ENCODE measurements at places on chromosomes 13 and 19.

GRCh38 chr13:27991881-27992280, 3.4 kb upstream of the URAD start:
- no peak for DNase-seq

- no peak for DNase-seq
Measured at GRCh38 chr19:18427080-18427742, 8.0 kb downstream of the SSBP4 start.

DNA sequence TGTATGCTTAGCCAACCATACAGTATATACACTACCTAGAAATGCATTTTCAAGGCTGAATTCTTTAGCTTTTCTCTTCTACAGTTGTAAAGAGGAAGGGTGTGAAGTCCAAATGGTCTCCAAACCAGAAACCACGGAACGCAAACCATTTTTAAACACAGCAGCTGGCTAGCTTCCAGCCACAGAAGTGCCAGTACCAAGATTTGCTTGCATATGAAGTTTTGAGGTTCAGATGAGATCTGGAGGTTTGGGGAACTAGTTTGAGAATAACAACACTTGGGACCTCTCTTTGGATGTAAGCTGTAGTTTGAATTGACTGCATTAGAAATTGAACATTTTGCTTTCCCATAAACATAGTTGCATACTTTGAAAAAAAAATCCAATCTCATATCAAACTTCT, 1243.5 kb downstream of the EFNB2 start:
- DNase-seq: no peak

GRCh38 chr13:49560270-49561061, 24.9 kb downstream of the RCBTB1 start:
- DNase-seq: peak; percentile 52

GRCh38 chr19:12545267-12545666, 6.0 kb downstream of the ZNF564 start:
- no peak for DNase-seq

DNA sequence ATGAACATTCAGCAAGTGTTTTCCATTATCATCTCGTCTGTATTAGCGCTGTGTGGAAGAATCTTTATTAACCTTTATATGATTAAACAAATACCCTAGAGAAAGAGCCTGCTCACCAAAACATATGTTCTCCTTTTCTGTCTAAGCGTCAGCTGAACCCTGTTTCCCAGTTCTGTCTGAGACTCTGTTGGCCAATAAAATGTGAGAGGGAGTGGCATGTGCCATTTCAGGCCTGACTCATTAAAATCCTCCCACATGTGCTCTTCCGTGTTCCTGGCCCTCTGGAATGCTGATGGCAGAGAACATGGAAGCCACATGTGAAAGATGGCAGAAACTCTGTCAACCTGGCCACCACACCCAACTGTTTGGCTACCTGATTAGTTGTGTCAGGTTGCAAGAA, 181.9 kb upstream of the EDNRB start:
- no peak for DNase-seq

- no peak for DNase-seq
Measured at GRCh38 chr19:42335374-42335936, 10.0 kb downstream of the MEGF8 start.

GRCh38 chr19:3968556-3969434, 2.1 kb downstream of the DAPK3 start:
- peak; percentile 94 for DNase-seq

DNA sequence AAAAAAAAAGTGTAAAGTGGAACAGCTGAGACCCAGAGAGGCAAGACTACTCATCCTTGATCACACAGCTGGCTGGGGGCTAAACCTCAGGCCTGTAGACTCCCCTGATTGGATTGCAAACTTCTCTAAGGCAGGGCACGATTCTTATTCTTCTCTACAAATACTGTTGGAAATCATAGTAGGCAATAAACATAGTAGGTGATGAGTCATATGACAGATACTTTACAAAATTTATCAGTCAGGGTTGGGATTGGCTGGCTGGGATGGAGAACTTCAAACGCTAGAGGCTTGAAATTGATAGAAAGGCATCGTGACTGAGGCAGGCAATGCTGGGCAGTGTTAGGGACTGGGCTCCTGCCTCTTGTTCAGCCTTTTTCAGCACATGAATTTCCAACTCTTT, 5.9 kb upstream of the MATK start:
- no peak for DNase-seq

DNA sequence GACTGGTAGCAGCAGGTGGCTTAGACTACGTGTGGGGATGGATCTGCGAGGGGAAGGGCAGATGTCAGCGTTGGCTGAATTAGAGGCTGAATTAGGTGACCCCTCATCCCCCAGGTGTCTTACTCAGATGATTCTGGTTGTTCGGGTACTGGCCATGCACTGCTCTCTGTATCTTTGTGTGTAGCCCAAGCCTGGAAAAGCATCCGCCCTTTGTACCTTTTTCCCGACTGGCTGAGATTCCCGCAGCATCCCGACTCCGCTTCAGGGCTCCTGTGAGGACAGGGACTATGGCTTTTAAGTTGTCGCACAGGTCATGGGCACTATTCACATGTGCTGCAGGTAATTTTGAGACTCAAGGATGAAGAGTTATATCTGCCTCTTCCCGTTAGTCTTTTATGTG, 7.2 kb downstream of the TFDP1 start:
- no peak for DNase-seq

Measured in AG08396 (cell line).